A549 treated with GW870086 at 1 μM for 4 hours (cell line): ENCODE measurements at places on chromosomes 5 and 9. TPM values are rescaled to one million over a fixed set of nuclear protein-coding genes. Genes with fewer than 3 reads are reported as not detected.

FKBP15 gene
- 16.0 to 19.2 TPM (median 16.5 TPM) in 5 replicates for total RNA-seq

BTNL8 gene
- not detected in 5 replicates for total RNA-seq

CCIN gene
- not detected in 5 replicates for total RNA-seq

FOXD4 gene
- 0.24 to 0.83 TPM (median 0.44 TPM) in 5 replicates for total RNA-seq

TAS2R1 gene
- not detected in 5 replicates for total RNA-seq

TXNDC8 gene
- not detected in 5 replicates for total RNA-seq

OR1Q1 gene
- total RNA-seq, result not detected in 5 replicates

SLC36A3 gene
- not detected in 5 replicates for total RNA-seq

FOXD4L4 gene
- 0.06 to 0.07 TPM (median 0.06 TPM) in 3 of 5 replicates, not detected in the others for total RNA-seq

SPATA6L gene
- total RNA-seq, result 1.4 to 2.9 TPM (median 2.2 TPM) in 5 replicates

SPINK13 gene
- total RNA-seq, result not detected in 5 replicates

DMRTA1 gene
- 0.55 to 0.83 TPM (median 0.77 TPM) in 5 replicates for total RNA-seq

SMIM33 gene
- not detected in 5 replicates for total RNA-seq

C9orf50 gene
- total RNA-seq, result not detected in 5 replicates

PCDHGB5 gene
- 1.9 to 2.7 TPM (median 2.3 TPM) in 5 replicates for total RNA-seq

PKD2L2 gene
- not detected in 5 replicates for total RNA-seq
